ENCODE measurements at places on chromosomes 2 and 18. TPM values are rescaled to one million over a fixed set of nuclear protein-coding genes. Genes with fewer than 3 reads are reported as not detected.
A peak's percentile ranks its signal among the peaks of the same experiment; 100 is the strongest.

RAB3GAP1 gene
- total RNA-seq: 30.7 TPM

DNA sequence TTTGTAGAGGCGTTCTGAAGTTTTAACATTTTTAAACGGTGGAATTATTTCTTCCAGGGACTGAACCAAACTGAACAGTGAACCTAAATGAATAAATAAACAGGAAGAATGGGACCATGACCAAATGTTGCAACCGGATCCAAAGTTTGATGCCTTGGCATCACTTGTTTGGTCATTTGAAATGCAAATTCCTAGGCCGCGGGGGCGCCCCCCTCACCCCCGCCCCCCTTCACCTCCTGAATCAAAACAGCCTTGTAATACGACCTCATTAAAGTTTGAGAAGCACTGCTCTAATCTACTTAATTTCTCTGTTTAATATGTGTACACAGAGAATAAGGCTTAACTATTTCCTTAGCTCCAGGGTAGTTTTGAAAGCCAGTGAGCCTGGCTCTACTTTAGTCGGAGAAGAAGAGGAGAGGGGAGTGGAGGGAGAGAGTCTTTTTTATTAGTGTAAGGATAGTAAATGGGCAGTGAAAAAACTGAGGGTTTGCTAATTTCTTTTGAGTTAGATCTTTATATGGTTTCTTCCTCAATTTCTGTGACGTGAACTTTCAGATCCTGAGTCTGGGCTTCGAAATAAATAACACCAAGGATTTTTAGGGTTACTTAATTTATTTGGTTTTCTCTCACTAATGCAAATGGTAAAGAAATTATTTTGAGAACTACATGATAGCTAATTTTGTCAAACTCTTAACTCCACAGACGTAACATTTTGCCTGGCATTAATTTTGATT lies 5.7 kb downstream of the C2orf80 start:
- H3K27me3 ChIP-seq: no peaks in the 10 kb centered on the region
- no peak overlapping the region for H3K4me3 ChIP-seq
- DNase-seq: no peak
- H3K27ac ChIP-seq: no peak overlapping the region
- H3K4me1 ChIP-seq: no peaks in the 10 kb centered on the region
- no peaks in the 10 kb centered on the region for H3K36me3 ChIP-seq

PARD3B gene
- 0.66 TPM for total RNA-seq

MC4R gene
- total RNA-seq: not detected

GRCh38 chr2:199144546-199144945 lies 313.2 kb downstream of the SATB2 start:
- no peaks in the 10 kb centered on the region for H3K27me3 ChIP-seq
- H3K4me3 ChIP-seq: no peak overlapping the region
- peaks cover 5% of the 10 kb centered on the region for H3K36me3 ChIP-seq
- no peak for DNase-seq
- peaks cover 7% of the 10 kb centered on the region for H3K4me1 ChIP-seq
- no peak overlapping the region for H3K27ac ChIP-seq

DNA sequence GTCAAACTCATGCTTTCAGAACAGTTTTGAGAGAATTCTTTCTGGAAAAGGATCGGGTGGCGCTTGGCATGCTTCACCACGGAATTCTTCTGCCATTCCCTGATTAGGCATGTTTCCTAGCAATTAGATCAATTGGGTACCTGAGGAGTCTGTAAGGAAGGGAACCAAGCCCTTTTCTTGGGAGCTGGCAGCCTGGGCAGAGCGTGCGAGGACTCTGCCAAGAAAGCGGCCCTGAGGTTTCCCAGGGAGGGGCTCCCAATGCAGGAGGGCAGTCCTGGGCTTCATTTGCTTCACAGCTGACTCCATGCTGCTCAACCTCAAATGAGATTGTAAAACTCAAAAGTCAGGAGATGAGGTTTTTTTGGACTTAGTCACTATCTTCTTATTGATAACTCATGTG lies 60.3 kb downstream of the MYCN start:
- H3K27me3 ChIP-seq: peaks cover 5% of the 10 kb centered on the region
- no peaks in the 10 kb centered on the region for H3K36me3 ChIP-seq
- H3K4me3 ChIP-seq: no peak overlapping the region
- no peak for DNase-seq

DNMT3A gene
- 175 TPM for total RNA-seq

- peaks cover 4% of the 10 kb centered on the region for H3K36me3 ChIP-seq
- no peaks in the 10 kb centered on the region for H3K4me1 ChIP-seq
- peaks cover 2% of the 10 kb centered on the region for H3K27me3 ChIP-seq
- no peak overlapping the region for H3K4me3 ChIP-seq
Measured at GRCh38 chr2:176471949-176472348, 202.7 kb downstream of the MTX2 start.

- no peaks in the 10 kb centered on the region for H3K36me3 ChIP-seq
- peaks cover 9% of the 10 kb centered on the region for H3K27me3 ChIP-seq
- H3K27ac ChIP-seq: no peak overlapping the region
- no peak overlapping the region for H3K4me3 ChIP-seq
- H3K4me1 ChIP-seq: peaks cover 14% of the 10 kb centered on the region
Measured at GRCh38 chr18:13223311-13224143, 5.0 kb downstream of the LDLRAD4 start.

DNA sequence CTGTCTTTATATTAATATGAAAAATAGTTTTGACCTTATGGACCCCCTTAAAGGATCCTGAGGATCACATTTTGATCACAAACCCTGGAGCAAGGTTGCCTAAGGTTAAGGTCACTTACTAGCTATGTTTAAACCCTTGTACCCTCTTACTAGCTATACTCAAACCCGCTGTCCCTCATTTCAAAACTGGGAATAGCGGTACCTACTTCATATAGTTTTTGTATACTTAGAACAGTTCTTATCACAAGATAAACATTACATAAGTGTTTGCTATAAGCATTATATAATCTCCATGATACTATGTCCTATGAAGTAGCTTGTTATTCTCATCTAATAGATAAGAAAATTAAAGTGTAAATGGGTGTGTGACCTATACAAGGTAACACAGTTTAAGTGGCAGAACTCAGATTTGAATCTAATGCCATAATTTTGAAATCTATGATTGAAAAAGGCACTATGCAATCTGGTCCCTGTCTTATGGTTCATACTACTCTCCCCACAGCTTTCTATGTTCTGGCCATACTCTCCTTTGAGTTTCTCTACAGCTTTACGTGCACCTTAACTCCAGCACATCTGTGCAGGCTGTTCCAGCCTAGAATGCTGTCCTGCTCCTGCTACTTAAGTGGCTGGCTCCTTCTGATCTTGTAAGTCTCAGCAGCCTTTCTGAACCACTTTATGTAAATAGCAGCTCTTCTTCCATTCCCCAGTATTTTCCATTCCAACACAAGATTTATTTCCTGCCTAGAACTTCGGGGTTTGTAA lies 30.4 kb downstream of the HYCC2 start:
- no peaks in the 10 kb centered on the region for H3K27me3 ChIP-seq
- no peak for DNase-seq
- no peak overlapping the region for H3K4me3 ChIP-seq
- H3K27ac ChIP-seq: no peak overlapping the region
- H3K36me3 ChIP-seq: peaks cover 12% of the 10 kb centered on the region

DNA sequence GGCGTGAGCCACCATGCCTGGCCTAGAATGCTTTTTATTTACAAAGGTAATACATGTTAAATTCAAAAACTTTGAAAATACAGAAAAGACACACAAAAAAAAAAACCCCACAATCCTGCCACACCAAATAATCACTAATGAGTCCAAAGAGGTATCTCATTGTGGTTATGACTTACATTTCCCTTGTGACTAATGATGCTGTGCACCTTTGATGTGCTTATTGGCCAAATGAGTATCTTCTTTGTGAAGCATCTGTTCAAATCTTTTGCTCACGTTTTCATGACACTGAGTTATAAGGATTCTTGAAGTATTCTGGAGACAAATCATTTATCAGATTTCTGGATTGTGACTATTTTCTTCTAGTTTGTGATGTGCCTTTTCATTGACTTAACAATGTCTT lies 6.4 kb upstream of the NLRC4 start:
- no peaks in the 10 kb centered on the region for H3K4me1 ChIP-seq
- no peak overlapping the region for H3K27ac ChIP-seq
- H3K36me3 ChIP-seq: no peaks in the 10 kb centered on the region
- no peak for DNase-seq

DNA sequence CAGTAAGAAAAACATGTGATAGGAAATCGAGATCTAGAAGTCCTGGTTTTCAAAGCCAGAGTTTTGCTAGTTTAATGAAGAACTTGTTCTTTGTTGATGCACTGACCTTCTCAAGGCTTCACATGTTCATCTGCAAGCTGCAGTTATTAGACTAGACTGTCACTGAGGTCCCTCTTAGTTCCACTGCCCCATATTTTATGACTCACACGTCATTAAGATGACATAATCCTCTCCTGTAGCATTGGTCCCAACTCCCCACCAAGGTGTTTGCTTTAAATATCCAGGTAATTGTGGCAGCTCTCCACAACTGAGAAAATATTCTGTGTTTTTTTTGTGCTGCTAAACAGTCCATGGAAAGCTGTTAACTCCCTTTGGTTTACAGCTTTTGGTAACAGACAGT lies 149.7 kb downstream of the MREG start:
- H3K4me1 ChIP-seq: no peaks in the 10 kb centered on the region
- no peak overlapping the region for H3K27ac ChIP-seq
- H3K4me3 ChIP-seq: no peak overlapping the region

DNA sequence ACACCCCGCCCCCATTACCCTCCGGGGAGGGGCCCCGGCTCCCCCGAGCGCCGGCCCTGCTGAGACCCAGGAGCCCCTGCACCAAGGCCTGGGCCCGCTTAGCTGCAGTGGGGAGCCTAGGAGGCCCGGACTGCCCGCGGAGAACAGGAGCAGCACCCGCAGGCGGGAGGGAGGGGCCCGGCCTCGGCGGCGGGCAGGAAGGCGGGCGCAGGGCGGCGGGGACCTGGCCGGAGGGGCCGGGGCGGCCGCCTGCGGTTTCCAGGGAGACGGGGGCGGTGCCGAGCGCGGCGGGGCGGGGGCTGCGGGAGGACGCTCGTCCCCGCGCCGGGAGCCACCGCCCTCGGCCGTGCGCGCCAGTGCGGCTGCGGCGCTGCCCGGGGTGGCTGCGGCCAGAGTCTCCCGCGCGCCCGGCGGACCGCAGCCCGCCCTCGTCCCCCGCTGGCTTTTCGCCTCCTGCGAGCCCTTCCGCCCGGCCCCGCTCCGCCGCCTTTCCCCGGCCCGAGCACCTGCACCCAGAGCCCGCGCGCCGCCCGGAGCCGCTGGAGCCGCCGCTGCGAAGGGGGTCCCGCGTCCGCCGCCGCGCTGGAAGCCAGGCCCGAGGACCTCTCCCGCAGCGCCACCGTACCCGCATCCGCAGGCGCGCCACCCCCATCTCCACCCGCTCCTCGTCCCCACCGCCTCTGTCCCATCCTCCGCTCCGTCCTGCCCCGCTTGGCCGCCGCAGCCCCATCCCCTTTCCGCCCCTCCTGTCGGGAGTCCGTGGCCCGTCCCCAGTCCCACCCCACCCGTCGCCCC lies 17.2 kb downstream of the GPC1 start:
- H3K36me3 ChIP-seq: no peaks in the 10 kb centered on the region
- peak overlapping the region; percentile 68 for H3K27ac ChIP-seq
- H3K4me1 ChIP-seq: peaks cover 19% of the 10 kb centered on the region
- peak; percentile 89 for DNase-seq
- no peak overlapping the region for H3K4me3 ChIP-seq

- H3K4me1 ChIP-seq: no peaks in the 10 kb centered on the region
- H3K4me3 ChIP-seq: no peak overlapping the region
- no peaks in the 10 kb centered on the region for H3K36me3 ChIP-seq
- peaks cover 4% of the 10 kb centered on the region for H3K27me3 ChIP-seq
- no peak overlapping the region for H3K27ac ChIP-seq
- no peak for DNase-seq
Measured at GRCh38 chr2:28355521-28356094, 37.0 kb upstream of the FOSL2 start.

DNA sequence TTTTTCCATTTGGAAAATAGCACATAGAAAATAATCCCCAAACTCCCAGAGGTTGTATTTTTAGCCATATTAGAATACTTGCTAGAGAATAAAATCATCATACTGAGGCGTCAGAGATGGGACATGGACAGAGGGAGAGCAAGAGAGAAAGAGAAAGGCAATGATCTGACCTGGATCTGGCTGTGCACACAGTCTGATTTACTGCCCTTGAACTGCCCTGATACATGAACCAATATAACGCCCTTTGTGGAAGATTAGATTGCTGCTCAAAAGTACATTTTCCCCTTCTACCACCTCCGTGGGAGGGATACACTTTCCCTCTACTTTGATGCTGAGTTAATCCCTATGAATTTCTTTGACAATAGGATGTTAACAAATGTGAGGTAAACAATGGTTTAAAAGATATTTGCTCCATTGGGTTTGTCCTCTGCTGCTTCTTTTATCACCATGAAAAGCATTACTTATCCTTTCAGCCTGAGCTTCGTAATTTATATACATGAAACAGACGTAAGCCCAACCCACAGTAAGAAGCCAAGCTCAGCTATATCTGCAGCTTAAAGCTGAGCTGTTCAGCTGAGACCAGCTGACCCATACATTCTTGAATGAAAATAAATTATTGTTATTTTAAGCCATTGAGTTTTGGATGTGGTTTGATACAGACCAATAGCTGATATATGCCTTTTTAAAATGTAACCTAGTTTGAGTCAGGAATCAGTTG lies 1664.6 kb upstream of the CELF4 start:
- H3K4me1 ChIP-seq: no peaks in the 10 kb centered on the region
- H3K36me3 ChIP-seq: peaks cover 4% of the 10 kb centered on the region
- no peak overlapping the region for H3K27ac ChIP-seq
- no peak for DNase-seq

DNA sequence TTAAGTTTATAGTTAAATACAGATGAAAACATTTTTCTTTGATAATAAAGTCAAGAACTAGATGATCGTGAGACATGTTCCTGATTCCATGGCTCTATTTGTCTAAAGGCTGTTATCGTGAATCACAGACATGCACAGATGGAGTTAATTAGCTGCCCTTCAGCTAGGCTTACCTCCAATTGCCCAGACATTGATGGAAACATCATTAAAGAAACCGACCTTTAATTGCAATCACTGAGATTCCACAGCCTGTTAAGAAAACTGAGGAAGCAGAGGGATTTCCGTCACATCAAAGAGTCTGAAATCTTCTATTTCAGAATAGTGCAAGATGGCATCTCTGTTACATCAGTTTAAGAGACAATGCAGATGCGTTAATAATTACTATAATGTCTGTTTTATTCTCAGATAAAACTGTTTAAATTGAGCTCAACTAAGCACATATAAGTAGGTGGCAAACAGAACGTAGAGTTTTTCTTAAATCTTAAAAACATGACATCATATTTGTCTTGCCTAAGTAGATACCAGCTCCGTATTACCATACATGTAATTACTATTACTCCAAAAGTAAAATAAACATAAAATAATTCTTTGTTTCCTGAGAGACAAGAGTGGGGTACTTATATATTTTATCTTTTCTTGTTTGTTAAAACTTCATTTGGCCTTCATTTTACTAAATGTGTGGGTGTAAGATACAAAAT lies 23.9 kb upstream of the CRACDL start:
- no peak overlapping the region for H3K27ac ChIP-seq
- no peak overlapping the region for H3K4me3 ChIP-seq

DNA sequence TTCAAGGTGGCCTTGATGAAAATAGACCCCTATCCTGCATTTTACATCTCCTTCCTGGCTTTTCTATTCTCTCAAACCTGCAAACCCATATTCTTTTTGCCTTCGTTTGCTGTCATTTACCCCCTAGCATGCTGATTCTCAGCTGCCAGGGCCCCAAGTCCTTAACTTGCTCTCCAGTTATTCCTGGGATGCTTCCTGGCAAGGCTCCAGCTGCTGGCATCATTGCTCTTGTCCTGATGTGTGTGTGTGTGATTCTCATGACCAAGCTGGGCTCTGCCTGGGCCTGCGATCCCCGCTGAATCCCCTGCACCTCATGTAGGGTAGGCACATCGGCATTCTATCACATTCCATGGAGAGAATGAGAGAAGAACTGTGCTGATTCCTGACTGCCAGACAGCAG lies 11.9 kb downstream of the NPAS2 start:
- DNase-seq: no peak
- no peaks in the 10 kb centered on the region for H3K4me1 ChIP-seq
- no peak overlapping the region for H3K27ac ChIP-seq
- H3K27me3 ChIP-seq: no peaks in the 10 kb centered on the region
- H3K36me3 ChIP-seq: peaks cover 13% of the 10 kb centered on the region

All from glutamatergic neuron (in vitro differentiated cells).